Naive thymus-derived CD8-positive, alpha-beta T cell (primary cell): ENCODE measurements at places on chromosomes 12 and 14. TPM values are rescaled to one million over a fixed set of nuclear protein-coding genes. Genes with fewer than 3 reads are reported as not detected.
A peak's percentile ranks its signal among the peaks of the same experiment; 100 is the strongest.

RNASE4 gene
- 0.63 TPM for total RNA-seq

PRICKLE1 gene
- total RNA-seq, result 2.4 TPM

JPH4 gene
- not detected for total RNA-seq

AKAP5 gene
- total RNA-seq, result 0.23 TPM

TBC1D30 gene
- total RNA-seq, result 0.65 TPM

SCARB1 gene
- total RNA-seq, result 7.2 TPM

- DNase-seq, result no peak
Measured at GRCh38 chr12:107090711-107091110, 2.6 kb downstream of the CRY1 start.

- no peak for DNase-seq
Measured at GRCh38 chr12:124545508-124546418, 21.6 kb downstream of the NCOR2 start.

GRCh38 chr12:103547376-103547775, 39.7 kb upstream of the STAB2 start:
- DNase-seq, result no peak

GRCh38 chr14:95196268-95196667, 38.9 kb upstream of the DICER1 start:
- DNase-seq, result no peak

GRCh38 chr12:27865421-27865820, 85.4 kb upstream of the MANSC4 start:
- no peak for DNase-seq

GRCh38 chr14:94132285-94132887, 3.0 kb upstream of the IFI27L2 start:
- peak; percentile 72 for DNase-seq

DNA sequence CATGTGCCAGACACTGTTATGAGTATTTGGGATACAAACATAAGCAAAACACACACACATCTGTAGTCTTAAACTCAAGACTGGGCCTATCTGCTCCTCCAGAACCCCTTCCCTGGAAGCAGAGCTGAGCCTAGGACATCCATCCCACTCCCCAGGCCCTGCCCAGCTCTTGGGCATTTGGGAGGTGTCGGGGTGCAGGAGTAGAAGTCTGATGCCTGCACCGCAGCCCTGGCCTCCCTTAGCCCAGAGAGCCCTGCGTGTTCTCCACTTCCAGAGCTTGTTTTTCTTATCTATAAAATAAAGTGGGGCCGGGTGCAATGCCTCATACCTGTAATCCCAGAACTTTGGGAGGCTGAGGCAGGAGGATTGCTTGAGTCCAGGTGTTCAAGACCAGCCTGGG, 11.7 kb downstream of the HSP90AA1 start:
- no peak for DNase-seq

- no peak for DNase-seq
Measured at GRCh38 chr12:78120866-78121560, 290.3 kb downstream of the NAV3 start.

GRCh38 chr14:92924247-92924646, 1.3 kb downstream of the CHGA start:
- no peak for DNase-seq

GRCh38 chr12:89166525-89166934, 185.8 kb downstream of the DUSP6 start:
- no peak for DNase-seq

DNA sequence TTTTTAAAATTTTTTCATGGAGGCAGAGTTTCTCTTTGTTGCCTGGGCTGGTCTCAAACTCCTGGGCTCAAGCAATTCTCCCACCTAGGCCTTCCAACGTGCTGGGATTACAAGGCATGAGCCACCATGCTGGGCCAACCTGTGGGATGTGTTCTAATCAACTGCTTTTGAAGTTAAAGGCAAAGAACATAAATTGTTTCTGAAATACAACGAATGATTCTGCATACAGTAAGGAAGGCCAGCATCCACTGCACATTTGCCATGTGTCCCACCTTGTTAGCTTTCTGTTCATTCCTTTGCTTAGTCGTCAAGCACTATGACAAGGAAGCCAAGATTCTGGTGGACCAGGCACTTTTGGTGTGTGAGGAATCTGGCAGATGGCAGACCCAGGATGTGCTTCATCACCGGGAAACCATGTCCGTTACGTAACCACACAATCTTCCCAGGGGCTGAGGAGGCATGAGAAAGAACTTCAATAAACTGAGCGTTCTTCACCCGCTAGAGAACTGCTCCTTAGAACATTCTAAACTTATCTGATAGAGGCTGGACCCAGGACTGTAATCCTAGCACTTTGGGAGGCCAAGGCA, 24.5 kb downstream of the MOK start:
- DNase-seq, result no peak

DNA sequence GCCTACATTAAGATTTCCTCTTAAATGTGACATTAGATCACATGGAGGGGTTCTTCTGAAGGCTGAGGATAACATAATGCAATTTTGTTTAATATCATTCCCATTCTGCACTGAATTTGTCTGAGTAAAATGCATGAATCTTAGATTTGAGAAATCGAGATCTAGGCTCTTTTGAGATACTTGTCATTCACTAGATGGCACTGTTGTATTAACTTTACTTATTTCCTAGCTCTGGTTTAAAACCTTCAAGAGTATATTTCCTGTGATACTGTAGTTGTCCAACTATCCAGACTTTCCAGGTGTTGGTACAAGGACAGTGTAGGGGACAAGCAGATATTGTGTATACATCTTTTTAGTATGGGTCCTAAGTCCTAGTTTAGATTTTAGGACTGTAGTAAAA, 91.7 kb upstream of the SEL1L start:
- no peak for DNase-seq

DNA sequence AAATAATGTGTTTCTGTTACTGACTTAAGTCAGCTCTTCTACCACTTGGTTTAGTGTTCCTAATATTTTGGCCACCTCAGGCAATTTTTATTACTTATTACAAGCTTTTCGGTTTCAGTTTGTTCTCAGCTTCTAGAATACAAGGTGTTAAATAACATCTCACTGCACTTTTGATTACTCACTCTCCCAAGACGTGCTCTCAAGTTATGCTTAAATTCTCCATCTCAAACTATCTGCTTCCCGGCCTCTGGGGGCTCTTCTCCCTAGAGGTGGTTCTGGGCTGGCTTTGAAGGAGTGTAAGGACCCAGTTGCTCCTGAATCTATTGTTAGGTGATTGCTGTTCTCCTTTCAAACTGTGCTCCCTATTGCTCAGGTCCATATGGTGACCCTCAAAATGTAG, 193.9 kb upstream of the DDHD1 start:
- DNase-seq, result no peak

DNA sequence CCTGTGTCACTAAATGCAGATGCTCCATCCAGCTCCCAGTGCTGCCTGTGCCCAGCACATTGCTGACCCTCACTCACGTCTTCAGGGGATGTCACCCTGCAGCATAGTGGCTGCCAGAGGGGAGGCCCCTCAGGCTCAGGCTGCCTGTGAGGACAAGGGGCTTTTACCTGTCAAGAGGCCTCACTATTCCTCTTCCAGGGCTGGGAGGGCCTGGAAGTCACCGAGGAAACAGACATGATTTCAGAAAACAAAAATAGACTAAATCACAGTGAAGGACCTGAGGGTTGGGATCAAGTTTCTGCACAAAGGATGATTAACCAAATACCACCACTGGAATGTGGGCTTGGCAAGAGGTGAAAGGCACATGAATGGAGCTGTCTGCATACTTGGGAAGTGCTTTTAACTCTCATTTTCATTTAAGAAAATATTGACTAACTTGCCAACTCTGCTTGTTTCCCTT, 1202.3 kb downstream of the BCL11B start:
- DNase-seq, result no peak
